Calu3 (cell line): ENCODE measurements at places on chromosomes 12 and 14. TPM values are rescaled to one million over a fixed set of nuclear protein-coding genes. Genes with fewer than 3 reads are reported as not detected.

DNA sequence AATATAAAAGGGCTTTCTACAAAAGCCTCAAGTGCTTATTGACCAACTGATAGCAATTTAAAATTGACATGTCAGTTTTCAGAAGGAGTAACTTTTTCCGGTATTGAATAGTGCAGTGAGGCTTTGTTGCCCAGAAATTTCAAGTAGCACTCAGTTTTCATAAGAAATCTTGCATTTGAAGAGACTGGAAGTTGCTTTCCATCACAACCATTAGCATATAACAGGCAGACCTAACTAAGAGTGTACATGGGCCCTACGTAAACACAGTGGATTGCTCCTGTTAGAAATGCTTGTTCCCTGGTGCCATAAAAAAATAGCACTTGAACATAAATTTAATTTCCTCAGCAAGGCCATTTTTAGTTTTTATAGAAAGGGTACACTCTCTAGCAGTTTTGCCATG is 117.9 kb downstream of the TMTC2 start:
- H3K27me3 ChIP-seq = no peaks in the 10 kb centered on the region
- H3K27ac ChIP-seq = peak overlapping the region; percentile 39
- no peak for DNase-seq
- no peaks in the 10 kb centered on the region for H3K36me3 ChIP-seq

- H3K27me3 ChIP-seq = no peaks in the 10 kb centered on the region
- H3K4me1 ChIP-seq = no peaks in the 10 kb centered on the region
- H3K27ac ChIP-seq = no peak overlapping the region
- no peak for DNase-seq
Measured at GRCh38 chr12:45928309-45928708, 62.1 kb downstream of the SCAF11 start.

GRCh38 chr14:68076451-68076850 is 256.9 kb downstream of the RAD51B start:
- no peaks in the 10 kb centered on the region for H3K36me3 ChIP-seq
- no peak overlapping the region for H3K27ac ChIP-seq
- no peak overlapping the region for H3K4me3 ChIP-seq
- H3K27me3 ChIP-seq = no peaks in the 10 kb centered on the region

DNA sequence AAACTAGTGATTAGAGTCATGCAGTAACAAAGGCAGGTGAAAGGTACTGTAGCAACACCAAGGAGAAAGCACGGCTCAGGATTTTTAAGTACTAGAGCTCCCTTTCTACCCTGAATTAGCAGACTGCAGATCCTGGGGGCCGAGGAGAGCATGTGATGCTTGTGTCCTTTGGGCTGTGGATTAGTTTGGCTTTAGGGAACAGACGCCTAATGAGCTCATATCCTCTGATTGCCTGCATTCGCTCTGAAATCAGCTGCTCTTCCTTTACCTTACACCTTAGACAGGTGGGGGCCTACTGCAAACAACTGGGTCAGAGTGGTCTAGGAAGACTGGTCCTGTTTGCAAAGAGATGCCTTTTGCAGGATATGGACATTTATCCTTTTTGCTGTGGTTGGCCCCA is 2.2 kb downstream of the PIP4K2C start:
- H3K4me1 ChIP-seq = peaks cover 22% of the 10 kb centered on the region
- peaks cover 30% of the 10 kb centered on the region for H3K36me3 ChIP-seq
- H3K27ac ChIP-seq = no peak overlapping the region
- H3K4me3 ChIP-seq = no peak overlapping the region
- DNase-seq = no peak
- H3K27me3 ChIP-seq = peaks cover 12% of the 10 kb centered on the region

DNA sequence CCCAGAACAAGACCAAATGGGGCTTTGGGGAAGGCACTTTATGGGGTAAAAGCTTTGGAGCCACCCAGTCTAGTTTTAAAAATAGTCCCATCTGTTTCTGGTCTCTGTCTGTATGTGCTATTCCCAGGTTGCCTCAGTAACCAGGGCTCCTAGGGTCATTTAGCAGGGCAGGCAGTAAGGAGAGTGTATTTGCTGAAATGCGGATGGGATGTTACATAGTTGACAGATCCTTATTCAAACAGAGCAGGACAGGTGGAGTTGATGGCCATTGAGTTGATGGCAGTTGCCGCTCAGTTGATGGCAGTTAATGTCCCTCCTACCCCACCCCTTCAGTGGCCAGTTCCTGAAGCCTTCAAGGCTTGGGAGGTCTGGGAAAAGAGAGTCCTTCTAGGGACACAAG is 4.6 kb downstream of the ZC3H10 start:
- DNase-seq = no peak
- H3K27me3 ChIP-seq = no peaks in the 10 kb centered on the region
- H3K36me3 ChIP-seq = peaks cover 32% of the 10 kb centered on the region

Gene KRT78
- total RNA-seq = 0.59 and 0.69 TPM in 2 replicates
